Naive thymus-derived CD4-positive, alpha-beta T cell (primary cell): ENCODE measurements at places on chromosomes 7 and 10. TPM values are rescaled to one million over a fixed set of nuclear protein-coding genes. Genes with fewer than 3 reads are reported as not detected.

- H3K4me3 ChIP-seq = no peak overlapping the region
- H3K4me1 ChIP-seq = no peaks in the 10 kb centered on the region
- no peaks in the 10 kb centered on the region for H3K27me3 ChIP-seq
- no peak overlapping the region for H3K27ac ChIP-seq
- no peaks in the 10 kb centered on the region for H3K36me3 ChIP-seq
These were observed 638.6 kb downstream of the TYW1 start for GRCh38 chr7:67635271-67635670.

The CTTNBP2 gene
- not detected for total RNA-seq

GRCh38 chr10:100672199-100672598 lies 73.2 kb upstream of the PAX2 start:
- no peaks in the 10 kb centered on the region for H3K27me3 ChIP-seq
- no peak overlapping the region for H3K4me3 ChIP-seq
- no peak for DNase-seq
- no peak overlapping the region for H3K27ac ChIP-seq

DNA sequence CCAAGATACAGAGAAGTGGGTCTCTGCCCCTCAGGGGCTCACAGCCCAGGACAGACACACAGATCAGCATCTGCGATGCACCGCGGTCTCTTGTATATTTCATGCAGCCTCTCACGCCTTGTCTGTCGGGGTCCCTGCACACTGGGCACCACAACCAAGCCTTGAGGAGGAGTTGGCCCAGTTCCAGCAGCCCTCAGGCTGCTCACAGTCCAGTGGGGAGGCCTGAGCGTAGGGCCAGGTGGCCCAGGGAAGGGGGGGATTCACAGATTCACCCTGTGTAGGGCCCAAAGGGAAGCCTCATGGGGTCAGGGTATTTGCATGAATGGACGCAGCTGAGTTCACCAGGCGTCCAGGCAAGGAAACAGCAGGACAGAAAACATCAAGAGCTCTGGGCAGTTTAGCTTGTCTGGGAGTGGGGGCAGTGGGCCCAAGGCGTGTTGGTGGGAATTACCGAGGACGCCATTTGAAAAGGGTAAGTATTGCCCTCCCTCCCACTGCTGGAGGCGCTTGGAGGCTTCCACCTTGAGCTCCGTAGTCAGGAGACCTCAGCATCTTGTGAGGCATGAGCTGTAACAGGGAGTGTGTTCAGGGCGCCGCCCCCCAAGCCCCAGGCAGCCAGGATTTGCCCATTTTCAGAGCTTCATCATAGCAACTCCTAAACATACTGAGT lies 129.1 kb upstream of the CHST15 start:
- H3K4me1 ChIP-seq = no peaks in the 10 kb centered on the region
- no peaks in the 10 kb centered on the region for H3K36me3 ChIP-seq
- H3K27ac ChIP-seq = no peak overlapping the region

DNA sequence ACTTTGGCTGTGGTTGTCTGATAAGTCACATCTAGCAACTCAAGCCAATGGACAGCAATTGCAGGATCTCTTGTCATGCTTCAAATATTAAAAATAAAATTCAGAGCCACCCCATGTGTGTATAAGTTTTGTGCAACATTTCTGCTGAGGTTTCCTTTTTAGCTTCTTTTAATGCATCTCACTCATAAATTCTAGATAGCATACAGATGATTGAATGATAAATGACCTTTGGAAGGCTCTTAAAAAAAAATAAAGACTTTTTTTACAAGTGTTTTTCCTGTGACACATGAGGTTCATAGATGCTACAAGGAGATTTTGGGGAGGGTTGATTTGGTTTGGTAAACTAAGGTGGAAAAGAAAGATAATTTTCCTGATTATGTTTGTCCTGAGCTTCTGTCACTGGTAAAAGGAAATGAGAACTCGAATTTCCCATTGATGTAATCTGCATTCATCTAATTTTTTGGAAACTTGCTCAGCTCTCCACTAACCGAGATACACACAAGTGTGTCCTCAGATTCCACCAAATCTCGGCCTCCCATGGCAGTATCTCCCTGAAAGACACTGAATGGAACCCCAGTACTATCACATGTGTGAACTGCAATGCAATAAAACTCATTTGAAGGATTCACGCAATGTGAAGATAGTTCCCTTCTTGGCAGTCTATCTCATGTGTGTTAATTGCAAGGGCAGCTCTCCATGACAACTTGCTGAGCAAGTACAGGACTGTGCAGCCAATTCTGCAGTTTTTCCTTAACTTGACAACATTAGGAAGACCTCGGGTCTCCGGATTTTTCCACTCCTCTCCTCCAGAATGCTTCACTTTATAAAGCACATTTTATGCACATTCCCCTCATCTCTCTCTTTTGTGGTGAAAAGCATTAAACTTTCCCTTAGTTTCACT lies 185.4 kb upstream of the PFKP start:
- no peak overlapping the region for H3K27ac ChIP-seq
- no peaks in the 10 kb centered on the region for H3K36me3 ChIP-seq
- no peaks in the 10 kb centered on the region for H3K27me3 ChIP-seq
- no peaks in the 10 kb centered on the region for H3K4me1 ChIP-seq
- DNase-seq = no peak
